ENCODE measurements at places on chromosomes 13 and 19.

- no peak for DNase-seq
Observed at GRCh38 chr13:109694972-109695371, 91.4 kb downstream of the IRS2 start.

GRCh38 chr13:99948907-99949678 is 22.5 kb downstream of the ZIC5 start:
- DNase-seq, result no peak

GRCh38 chr19:17020823-17021222 is 5.8 kb downstream of the CPAMD8 start:
- no peak for DNase-seq

DNA sequence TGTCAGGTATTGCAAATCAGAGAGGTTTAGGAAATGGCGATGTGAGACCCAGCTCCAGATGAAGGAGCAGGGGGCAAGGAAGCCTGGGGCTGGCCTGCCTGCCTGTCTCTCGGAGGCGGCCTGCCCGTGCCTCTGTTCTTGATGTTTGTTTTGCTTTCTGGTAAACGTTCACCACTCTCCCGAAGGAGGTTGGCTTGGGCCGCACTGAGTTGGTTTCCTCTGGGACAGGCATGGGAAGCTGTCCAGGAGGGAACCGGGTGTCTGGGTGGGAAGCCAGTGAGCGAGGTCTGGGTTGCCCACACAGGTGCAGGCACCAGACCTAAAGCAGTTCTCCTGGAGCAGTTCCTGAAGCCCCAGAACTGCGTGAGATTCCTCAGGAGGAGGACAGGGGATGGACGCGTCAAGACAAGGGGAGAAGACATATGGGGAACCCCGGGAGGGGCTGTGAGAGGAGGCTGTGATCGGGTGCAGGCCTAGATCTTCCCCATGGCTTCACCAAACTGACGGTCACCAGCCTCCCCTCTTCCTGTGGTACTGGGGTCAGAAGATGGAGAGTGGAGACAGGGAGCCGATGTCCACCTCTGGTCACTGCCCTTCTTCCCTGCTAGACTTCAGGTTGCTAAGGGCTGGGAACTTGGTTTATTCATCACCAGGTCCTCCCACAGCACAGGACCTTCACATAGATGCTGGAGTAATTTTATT is 15.2 kb downstream of the COL4A2 start:
- no peak for DNase-seq

DNA sequence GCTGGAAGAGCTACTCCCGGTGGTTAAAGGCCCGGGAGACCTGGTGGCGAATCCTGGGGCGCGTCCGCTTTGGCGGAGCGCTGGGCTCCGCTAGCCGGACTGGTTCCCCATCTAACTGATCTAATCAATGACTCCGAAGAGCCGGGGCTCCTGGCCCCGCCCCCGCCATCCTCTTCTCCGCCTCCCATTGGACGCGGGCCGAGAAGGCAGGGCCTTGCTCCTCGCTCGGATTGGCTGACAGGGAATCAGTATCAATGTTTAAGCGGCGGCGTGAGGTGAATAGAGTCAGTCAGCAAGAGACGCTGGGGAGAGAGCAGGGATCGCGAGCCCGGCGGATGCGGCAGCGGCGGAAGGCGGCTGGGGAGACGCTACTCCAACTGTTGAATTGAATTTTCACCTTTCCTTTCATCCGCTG is 1.7 kb upstream of the PCDH17 start:
- DNase-seq, result peak; percentile 42

GRCh38 chr13:44932171-44932849 is 57.0 kb downstream of the NUFIP1 start:
- DNase-seq, result no peak

DNA sequence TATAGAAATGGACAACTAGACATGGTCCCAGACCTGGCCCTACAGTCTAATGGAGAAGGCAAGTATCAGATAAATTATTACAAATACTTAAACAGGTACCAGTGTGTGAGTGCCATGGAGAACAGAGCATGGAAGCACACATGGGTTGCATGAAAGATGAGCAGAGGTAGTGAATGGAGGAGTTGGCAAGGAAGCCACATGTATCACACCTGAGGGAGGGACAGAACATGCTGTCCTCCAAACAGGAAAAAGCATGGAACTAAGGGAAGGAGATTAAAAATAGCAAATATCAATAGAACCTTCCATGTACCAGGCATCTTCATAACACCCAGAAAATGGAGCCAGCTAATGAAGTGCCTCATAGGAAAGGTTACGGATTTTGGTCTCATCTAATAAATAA is 85.9 kb downstream of the SACS start:
- DNase-seq, result no peak

- no peak for DNase-seq
Observed at GRCh38 chr13:20425819-20426219, 99.8 kb downstream of the CRYL1 start.

GRCh38 chr13:109586509-109587346 is 199.7 kb downstream of the IRS2 start:
- DNase-seq, result no peak

DNA sequence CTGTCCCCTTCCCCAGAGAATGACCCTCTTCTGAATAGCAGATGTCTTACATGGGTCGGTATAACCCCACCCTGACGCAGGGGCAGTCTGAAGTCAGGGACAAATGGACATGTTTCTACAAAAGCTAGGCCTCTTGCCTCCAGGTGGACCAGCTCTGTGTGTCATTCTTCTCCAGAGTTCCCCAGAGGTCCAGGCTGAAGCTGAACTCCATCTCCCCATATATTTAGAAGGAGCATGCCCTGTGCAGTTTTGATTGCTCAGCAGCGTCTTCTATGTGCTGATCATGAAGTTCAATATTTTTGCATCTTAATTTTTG is 8.8 kb upstream of the NALCN start:
- DNase-seq, result no peak

GRCh38 chr19:49114630-49115363 is 627 bp downstream of the LIN7B start:
- peak; percentile 50 for DNase-seq

- no peak for DNase-seq
Observed at GRCh38 chr13:86729206-86729605, 930.0 kb upstream of the SLITRK6 start.

- DNase-seq, result no peak
Observed at GRCh38 chr13:22980936-22981335, 199.8 kb upstream of the SGCG start.

DNA sequence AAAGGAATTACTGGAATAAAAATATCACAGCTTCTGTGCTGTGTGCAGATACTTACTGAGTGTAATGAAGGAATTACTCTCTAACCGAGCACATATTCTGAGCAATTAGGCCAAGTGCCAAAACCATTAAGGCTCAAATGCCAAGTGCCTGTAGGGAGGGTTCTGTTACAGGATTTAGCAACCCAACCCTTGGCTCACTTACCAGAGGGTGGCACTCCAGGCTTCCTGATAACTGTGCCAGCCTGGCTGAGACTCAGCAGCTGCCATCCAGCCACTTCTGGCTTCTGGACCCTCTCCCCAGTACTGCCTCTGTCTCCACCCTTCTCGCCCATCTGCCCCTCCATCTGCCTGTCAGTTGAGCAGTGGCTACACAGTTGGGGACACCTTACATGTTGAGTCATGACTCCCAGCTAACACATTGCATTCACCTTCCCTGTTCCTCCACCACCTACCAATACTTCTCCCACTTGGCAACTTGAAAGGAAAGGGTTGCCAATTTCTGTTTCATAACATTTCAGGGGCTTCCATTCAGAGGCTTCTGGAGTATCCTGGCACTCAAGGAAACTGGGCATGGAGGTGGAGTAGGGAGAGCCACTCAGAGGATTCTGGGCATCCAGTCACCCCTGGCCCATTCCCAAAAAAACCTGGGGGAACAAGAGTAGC is 110.5 kb downstream of the COG6 start:
- DNase-seq, result peak; percentile 30

DNA sequence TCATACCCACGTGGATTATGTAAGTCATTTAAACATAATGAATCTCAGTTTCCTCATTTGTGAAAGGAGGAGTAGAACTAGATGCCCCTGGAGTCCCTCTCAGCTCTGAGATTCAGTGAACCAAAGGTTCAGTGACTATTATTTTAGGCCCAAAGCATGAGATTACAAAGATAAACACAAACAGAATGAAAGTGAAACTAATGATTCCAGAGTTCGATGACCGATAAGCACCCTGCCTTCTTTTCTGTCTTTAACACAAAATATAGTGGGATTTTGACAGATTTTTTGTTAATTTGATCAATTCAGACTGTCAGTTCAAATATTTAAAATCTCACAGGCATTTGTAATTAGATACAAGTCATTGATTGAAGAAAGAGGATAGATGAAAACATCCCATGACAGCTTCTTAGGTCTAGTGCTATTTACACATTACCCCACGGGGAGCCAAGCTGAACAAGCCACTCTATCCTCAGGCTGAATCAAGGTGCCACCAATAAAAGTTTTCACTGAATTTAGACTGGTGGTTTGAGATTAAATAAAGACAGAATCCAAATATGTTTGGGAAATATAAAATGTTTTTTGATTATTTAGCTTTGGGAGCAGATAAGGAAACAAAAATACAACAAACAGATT is 64.6 kb upstream of the RAP2A start:
- DNase-seq, result no peak

GRCh38 chr19:52200044-52200443 is 10.2 kb downstream of the PPP2R1A start:
- no peak for DNase-seq

DNA sequence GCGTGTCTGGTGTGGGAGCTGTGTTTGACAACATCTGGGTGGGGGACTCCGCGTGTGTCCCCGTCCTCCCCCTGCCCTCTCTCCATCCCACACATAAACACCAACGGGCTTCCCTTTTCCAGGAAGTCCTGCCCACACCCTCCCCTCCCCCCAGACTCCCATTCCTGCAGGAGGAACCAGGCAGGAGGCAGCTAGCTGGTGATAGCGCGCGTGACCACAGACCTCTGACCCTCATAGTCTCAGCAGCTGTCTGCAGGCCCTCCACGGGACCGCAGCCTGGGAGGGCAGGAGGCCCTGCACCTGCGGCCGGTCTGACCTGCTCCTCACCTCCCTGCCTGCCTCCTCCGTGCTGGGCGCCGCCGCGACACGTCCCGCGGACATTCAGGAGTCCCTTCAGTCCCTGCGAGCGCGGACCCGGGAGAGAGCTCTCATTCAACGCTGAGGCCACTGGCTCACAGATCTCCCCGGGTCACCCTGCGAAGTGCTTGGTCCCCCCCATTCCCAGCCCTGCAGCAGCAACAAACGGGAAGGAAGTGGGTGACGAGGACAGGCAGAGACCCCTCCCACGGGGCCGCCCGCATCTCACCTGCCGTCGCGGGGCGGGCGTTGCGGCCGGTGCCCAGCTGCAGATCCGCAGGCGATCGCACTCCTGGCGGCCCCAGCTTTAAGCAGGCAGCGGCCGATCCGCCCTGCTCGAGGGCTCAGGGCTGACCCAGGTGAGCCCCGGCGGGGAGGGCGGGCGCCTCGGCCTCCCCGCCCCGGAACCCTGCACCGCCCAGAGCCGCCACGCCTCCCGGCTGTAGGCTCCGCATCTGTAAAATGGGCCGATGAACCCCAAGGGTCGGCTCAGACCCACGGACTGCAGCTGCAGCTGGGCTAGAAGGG is 1.1 kb upstream of the ACP5 start:
- peak; percentile 48 for DNase-seq

- DNase-seq, result no peak
Observed at GRCh38 chr13:23381866-23382265, 51.6 kb downstream of the SACS start.

DNA sequence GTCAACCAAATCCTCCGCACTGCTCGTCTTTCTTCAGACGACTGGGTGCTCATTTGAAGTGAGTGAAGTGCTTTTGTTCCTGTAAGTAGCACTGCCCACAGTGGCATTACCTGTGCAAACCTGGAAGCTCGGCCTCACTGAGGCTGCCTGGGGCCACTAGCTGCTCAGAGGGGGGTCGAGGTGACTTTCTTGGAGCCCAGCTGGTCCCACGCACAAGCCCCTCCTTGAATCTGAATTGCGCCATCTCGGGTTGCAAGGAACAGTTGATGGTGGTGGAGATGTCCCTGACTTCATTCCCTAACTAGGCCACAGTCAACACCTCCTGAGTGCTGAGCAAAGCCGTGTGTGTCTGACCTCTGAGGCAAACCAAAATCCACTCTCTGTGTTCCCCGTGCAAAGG is 79.3 kb upstream of the GPR183 start:
- DNase-seq, result no peak

GRCh38 chr13:99802416-99802815 is 169.2 kb downstream of the ZIC5 start:
- no peak for DNase-seq

DNA sequence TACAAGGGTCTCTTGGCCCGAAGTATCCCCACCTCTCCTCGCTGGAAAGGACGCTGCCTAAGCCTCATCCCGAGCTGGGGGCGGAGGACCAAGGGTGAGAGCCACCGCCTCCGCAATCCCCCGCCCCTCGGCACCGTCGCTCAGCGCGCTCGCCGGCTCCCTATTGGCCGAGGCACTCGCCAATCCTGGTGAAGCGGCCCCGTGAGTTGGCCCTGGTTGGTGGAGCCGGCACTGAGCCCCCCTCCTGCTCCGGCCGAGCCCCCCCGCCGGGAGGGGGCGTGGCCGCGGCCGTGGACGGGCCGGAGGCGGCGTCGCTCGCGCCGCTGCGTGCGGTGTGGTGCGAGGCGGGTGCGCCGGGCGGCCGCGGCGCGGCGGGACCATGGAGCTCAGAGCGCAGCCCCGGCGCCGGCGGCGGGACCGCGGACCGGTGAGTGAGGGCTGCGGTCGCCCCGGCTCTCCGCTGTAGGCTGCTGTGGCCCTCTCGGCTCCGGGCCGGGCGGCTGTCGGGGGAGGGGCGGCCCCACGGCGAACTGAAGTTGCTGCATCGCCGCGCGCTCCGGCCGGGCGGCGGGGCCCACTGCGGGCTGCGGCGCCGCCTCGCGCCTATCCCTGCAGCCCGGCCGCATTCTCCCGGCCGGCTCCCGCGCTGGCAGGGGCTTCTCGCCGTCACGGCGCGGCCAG is at the start of gene WASF3:
TSS of gene WASF3 (plus strand) at position 291 of the 681 bp plus-strand sequence. CDS start 84,588 bp downstream, outside the sequence.
- no peak for DNase-seq

DNA sequence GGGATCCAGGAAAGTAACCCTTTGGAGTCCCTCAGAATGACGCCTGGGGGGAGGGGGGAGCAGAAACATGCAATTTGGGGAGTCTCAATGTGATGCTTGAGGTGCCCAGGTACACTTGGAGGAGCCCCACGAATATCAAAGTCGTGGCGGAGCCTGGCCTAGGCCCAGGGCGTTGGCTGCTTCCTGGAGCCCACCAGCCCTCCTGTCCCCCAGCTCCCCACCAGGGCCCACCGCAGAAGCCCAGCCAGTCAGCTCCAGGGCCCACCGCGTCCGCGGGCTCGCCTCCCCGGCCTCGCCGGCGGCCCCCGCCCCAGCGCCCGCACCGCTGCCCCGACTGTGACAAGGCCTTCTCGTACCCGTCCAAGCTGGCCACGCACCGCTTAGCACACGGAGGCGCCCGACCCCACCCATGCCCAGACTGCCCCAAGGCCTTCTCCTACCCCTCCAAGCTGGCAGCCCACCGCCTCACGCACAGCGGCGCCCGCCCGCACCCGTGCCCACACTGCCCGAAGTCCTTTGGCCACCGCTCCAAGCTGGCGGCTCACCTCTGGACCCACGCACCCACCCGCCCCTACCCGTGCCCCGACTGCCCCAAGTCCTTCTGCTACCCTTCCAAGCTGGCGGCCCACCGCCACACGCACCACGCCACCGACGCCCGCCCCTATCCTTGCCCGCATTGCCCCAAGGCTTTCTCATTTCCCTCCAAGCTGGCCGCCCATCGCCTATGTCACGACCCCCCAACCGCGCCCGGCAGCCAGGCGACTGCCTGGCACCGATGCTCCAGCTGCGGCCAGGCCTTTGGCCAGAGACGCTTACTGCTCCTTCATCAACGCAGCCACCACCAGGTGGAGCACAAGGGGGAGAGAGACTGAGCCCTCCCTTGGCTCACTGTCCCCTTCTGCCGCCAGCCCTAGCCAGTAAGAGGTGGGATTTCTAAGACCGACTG is 2.1 kb downstream of the ZNF575 start:
- peak; percentile 18 for DNase-seq

All from activated naive CD4-positive, alpha-beta T cell treated with Interleukin-2 at 50 U/mL for 16 hours (primary cell).